ENCODE measurements at places on chromosomes 6 and 20.
A peak's percentile ranks its signal among the peaks of the same experiment; 100 is the strongest.

- DNase-seq: no peak
Measured at GRCh38 chr20:6282642-6283041, 159.8 kb upstream of the FERMT1 start.

- DNase-seq: peak; percentile 46
Measured at GRCh38 chr6:27867051-27867944, 44.9 kb downstream of the OR2B2 start.

DNA sequence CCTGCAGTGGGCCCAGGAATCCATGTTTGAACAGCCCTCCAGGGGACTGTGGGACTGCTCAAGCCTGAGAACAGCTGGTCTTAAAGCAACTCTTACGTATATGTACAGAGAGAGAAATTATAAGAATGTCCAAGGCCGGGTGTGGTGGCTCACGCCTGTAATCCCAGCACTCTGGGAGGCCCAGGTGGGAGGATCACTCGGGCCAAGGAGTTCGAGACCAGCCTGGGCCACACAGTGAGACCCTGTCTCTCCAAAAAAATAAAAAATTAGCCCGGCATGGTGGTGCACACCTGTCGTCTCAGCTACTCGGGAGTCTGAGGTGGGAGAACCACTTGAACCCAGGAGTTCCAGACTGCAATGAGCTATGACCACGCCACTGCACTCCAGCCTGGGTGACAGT, 134.0 kb downstream of the DTNBP1 start:
- no peak for DNase-seq

DNA sequence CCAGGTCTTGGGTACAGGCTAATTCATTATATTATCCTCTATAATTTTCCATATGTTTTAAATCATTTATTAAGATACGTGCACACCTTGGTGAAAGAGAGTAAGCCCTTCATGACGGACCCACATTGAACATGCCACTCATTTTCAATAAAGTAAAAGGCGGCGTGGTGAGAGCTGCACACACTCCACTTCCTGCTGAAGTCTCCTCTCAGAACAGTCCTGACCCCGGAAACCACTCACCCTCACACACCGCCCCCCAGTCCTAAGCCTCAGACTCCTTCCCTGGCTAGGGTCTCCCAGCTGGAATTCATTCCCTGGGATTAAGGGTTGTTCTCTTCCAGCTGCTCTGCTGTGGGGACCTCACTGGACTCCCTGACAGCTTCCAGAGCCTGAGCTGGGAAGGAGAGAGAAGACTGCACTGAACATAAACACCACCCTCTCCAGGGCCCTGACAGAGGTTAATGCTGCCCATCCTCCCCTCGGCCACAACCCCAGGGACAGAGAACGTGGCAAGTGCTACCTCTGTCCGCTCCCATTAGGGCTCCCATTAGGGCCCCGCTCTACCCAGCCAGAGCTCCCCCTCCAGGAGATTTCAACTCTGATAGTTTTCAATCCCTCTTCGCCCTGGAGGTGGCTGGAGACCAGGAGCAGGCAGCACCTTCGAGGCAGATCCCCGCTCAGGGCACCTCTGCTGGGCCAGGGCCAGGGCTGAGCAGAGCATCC, 24.8 kb downstream of the GRM4 start:
- no peak for DNase-seq

DNA sequence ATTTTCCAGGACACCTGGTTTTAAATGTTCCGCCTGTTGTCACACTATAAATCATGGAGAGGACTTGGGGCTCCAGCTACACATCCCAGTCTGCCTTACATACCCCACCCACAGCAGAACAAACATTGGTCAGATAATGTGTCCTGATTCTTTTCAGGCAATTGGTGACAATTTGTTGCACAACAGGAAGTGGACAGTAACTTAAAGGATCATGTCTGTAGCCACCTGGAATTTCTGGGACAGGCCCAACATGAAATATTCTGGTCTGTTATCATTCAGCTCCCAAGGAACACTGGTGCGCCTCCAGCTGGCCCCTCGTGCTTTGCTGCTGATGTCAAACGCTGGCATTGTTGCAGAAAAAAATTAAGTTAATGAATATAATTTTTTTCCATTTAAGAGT, 117.2 kb downstream of the SOBP start:
- no peak for DNase-seq

DNA sequence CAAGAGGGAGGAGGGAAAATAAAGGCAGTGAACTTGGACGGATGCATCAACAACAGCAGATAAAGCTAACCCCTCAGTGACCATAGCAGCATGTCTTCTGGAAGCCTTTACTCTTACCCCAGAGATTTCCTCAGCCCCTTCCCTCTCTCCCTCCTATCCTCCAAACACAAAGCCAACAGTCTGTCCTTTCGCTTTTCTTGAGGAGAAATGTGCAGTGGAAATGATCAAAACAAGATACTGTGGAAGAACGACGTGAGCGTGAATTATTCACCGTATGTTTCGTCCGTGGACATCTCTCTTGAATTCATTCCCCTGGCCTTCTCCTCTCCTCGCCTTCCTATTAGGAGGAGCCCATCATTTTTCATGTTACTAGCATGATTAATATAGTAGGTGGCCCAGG, 8.5 kb downstream of the NRN1 start:
- no peak for DNase-seq

DNA sequence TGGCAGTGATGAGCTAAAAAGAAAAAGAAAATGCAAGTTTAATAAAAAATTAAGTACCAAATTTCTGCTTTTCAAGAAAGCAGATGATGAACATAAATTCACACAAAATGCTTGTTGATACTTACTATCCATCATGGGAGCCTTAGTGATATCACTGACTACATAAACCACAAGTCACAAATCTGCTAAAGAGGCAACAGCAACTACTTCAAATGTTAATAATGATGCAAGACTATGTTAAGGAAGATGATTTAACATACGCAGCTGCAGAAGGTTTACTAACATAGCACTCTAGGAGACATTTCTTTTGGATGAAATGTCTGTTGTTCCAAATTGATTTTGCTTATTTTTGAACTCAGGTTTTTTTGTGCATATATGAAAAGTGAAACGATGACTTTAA, 18.6 kb downstream of the FYN start:
- no peak for DNase-seq

DNA sequence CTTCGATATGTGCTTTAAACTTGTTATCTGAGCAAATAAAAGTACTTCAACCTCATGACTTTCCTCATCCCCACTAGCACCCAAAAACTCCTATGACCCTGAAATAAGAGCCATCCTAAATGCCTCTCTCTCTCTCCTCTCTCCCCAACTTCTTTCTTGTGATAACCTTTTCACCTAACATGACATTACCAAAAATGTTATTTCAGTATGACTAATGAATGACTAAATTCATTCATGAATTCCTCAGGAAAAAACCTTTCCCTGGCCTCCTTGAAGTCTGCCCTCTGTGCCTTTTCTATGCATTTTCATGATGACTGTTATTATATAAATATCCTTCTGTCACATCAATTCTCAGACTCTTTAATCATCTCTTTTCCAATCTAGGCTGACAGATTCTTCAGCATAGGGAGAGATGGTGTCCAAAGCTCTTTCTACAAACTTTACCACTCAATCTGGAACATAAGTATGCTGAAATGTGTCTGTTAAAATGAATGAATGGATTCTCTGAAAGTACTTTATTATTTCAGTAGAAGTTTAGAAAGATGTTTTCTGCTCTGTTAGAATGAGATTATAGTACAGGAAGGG, 114.3 kb upstream of the GGTLC1 start:
- DNase-seq: no peak

GRCh38 chr6:147204843-147205311, 660 bp downstream of the STXBP5 start:
- DNase-seq: no peak

- no peak for DNase-seq
Measured at GRCh38 chr20:41180599-41181333, 43.4 kb downstream of the PLCG1 start.

DNA sequence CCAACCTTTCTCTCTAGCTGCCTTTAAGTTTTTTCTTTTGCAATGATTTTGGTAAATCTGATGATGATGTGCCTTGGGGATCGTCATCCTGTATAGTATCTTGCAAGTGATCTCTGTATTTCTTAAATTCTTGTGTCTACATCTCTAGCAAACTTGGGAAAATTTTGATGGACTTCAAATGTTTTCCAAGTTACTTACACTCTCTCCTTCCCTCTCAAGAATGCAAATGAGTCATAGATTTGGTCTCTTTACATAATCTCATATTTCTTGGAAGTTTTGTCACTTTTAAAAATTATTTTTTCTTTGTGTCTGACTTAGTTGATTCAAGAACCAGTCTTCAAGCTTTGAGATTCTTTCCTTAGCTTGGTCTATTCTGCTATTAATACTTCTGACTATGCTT, 176.4 kb downstream of the TBC1D32 start:
- no peak for DNase-seq

DNA sequence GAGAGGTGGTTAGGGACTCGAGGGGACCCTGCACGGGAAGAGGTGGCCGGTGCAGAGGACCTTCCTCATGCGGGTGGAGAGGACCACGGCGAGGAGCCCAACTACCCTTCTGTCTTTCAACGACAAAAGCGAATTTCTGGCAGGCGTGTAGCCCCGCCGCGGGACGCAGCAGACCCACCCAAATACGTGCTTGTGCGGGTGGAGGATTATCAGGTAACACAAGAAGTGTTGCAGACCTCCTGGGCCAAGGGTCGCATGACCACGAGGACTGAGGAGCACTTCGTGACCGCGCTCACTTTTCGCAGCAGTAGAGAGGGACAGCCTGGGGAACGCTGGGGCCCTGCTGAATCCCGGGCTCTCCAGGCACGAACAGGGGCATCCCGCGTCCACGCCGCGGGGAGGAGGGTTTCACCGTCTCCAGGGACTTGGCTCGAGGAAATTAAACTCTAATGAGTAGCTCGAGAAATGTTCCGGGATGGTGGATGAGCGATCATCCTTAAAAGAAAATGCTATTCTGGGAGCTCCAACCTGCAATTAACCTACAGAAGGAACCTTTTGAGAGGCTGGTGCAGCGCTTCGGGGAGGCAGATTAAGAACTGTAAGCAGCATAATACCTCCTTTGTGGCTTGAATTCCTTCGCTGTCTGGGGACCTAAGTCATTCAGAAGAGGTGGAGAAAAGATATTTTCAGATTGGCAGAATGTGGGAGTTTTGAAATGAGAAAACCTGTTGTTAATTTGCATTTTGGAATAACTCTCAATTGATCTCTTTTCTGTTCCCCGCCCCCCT, 804 bp downstream of the C6orf141 start:
- no peak for DNase-seq

- no peak for DNase-seq
Measured at GRCh38 chr6:3014675-3015066, 15.0 kb downstream of the NQO2 start.

Data from stimulated activated naive CD4-positive, alpha-beta T cell treated with Interleukin-2 at 50 U/mL for 16 hours (primary cell).